Stimulated activated CD8-positive, alpha-beta memory T cell treated with anti-CD3 and anti-CD28 coated beads, Interleukin-4, amount 100 ng/mL, for 1 hour (primary cell): ENCODE measurements at places on chromosomes 16 and 17.

GRCh38 chr17:10815319-10815718 lies 11.4 kb upstream of the TMEM238L start:
- no peak for DNase-seq

GRCh38 chr16:28145796-28146195 lies 66.0 kb downstream of the XPO6 start:
- no peak for DNase-seq

- no peak for DNase-seq
Measured at GRCh38 chr17:72985882-72986720, 106.4 kb downstream of the SLC39A11 start.

GRCh38 chr17:8436844-8437171 lies 1.1 kb downstream of the NDEL1 start:
- no peak for DNase-seq

- DNase-seq: no peak
Measured at GRCh38 chr16:19113577-19114358, at the start of gene ITPRIPL2. Gene ITPRIPL2 (plus strand): TSS chr16:19113964. CDS start chr16:19114462, 498 bp downstream.

GRCh38 chr16:26791169-26791568 lies 275.6 kb upstream of the C16orf82 start:
- no peak for DNase-seq

DNA sequence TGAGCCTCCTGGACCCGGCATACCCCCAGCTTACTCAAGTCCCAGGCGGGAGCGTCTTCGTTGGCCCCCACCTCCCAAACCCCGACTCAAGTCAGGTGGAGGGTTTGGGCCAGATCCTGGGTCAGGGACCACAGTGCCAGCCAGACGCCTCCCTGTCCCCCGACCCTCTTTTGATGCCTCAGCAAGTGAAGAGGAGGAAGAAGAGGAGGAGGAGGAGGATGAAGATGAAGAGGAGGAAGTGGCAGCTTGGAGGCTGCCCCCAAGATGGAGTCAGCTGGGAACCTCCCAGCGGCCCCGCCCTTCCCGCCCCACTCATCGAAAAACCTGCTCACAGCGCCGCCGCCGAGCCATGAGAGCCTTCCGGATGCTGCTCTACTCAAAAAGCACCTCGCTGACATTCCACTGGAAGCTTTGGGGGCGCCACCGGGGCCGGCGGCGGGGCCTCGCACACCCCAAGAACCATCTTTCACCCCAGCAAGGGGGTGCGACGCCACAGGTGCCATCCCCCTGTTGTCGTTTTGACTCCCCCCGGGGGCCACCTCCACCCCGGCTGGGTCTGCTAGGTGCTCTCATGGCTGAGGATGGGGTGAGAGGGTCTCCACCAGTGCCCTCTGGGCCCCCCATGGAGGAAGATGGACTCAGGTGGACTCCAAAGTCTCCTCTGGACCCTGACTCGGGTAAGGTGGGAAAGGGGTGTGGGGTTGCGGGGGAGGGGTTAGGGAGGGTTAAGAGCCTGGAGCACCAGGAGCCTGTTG lies 1.6 kb downstream of the SENP3 start:
- no peak for DNase-seq
